ENCODE measurements at places on chromosomes 7 and 10. TPM values are rescaled to one million over a fixed set of nuclear protein-coding genes. Genes with fewer than 3 reads are reported as not detected.

DNA sequence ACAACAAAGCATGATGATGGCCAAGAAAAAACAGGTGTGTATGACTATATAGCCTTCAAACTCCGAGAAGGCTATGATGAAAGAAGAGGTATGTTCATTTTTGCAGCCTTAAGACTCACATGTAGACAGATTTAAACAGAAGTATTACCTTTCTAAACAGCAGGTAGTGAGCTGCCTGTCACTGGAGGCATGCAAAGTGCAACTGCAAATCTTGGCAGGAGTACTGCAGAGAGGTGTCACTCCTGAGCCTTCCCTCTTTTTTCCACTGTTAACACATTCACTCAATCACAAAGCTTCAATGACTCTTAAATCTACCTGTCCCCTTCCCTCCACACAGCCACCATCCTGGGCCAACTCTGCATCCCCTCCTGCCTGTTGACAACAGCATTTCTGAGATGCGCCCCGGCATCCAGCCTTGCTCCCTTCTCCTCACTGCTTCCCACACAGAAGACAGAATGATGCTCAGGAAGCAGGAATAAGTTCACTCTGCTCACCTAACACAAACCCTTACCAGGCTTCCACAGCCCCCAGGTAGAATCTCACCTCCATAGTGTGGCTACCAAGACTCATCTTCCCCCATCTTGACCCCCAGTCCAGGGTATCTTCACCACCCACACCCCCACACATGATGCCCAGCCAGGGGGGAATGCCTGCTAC, 161.9 kb upstream of the ZMIZ1 start:
- no peaks in the 10 kb centered on the region for H3K36me3 ChIP-seq
- H3K27ac ChIP-seq: no peak overlapping the region
- no peak overlapping the region for H3K4me3 ChIP-seq
- DNase-seq: no peak
- H3K27me3 ChIP-seq: peaks cover 51% of the 10 kb centered on the region

DNA sequence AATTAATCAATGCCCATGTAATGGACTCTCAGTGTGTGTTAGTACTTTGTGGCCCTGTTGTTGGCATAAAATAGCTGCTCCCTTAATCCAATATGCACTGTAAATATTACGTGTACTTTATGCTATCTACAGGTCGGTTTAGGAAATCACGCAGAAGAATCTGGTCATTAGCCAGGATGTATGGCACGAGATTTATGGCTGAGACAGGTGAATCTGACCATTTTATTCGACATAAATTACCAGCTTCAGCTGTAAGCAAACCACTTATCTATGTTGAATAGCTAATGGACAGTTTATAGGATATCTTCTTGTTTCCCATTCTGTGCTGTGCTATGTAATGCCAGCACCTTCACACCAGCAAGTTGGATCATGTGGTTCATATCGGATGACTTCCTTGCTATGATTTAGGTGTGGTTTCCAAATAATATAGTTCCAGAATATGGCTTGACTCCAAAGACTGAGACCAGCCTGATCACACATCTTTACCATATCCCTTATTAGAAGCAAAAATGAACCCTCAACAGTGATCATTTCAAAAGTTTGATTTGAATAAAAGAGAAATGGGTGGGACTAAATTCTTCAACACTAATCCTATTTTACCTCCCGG, 301.4 kb downstream of the AHR start:
- H3K36me3 ChIP-seq: no peaks in the 10 kb centered on the region
- no peak for DNase-seq
- no peak overlapping the region for H3K27ac ChIP-seq
- no peaks in the 10 kb centered on the region for H3K27me3 ChIP-seq
- H3K4me1 ChIP-seq: peaks cover 13% of the 10 kb centered on the region

GRCh38 chr7:138979226-138979979, 1.8 kb downstream of the KIAA1549 start:
- peak; percentile 26 for DNase-seq
- no peaks in the 10 kb centered on the region for H3K36me3 ChIP-seq
- H3K4me3 ChIP-seq: no peak overlapping the region
- no peak overlapping the region for H3K27ac ChIP-seq

DNA sequence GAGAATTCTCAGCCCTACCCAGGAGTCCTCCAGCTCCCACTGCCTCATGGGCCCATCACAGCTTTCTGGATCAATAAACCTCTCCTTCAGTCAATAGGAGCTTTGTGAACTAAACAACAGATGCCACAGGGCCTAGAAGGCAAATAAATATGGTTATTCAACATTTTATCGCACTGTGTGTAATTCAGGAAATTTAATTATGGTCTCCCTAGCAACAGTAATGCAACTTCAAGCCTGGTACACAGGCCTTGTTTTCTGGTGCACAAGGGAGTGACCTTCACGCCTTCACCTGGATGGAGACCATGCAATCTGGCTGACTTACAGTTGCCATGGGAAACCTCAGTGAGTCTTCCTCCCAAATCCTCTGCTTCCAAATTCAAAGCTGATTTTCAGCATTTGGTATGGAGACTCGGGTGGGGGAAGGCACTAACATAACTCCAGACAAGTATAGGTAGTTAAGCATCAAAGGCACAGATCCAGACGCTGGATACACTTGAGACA, 441.0 kb upstream of the NPVF start:
- no peaks in the 10 kb centered on the region for H3K4me1 ChIP-seq
- H3K27ac ChIP-seq: no peak overlapping the region
- DNase-seq: no peak
- H3K27me3 ChIP-seq: no peaks in the 10 kb centered on the region
- H3K4me3 ChIP-seq: no peak overlapping the region
- no peaks in the 10 kb centered on the region for H3K36me3 ChIP-seq

GRCh38 chr10:96235326-96236089, 35.9 kb downstream of the BLNK start:
- no peaks in the 10 kb centered on the region for H3K27me3 ChIP-seq
- no peak for DNase-seq
- H3K27ac ChIP-seq: no peak overlapping the region
- no peak overlapping the region for H3K4me3 ChIP-seq
- H3K36me3 ChIP-seq: no peaks in the 10 kb centered on the region

DNA sequence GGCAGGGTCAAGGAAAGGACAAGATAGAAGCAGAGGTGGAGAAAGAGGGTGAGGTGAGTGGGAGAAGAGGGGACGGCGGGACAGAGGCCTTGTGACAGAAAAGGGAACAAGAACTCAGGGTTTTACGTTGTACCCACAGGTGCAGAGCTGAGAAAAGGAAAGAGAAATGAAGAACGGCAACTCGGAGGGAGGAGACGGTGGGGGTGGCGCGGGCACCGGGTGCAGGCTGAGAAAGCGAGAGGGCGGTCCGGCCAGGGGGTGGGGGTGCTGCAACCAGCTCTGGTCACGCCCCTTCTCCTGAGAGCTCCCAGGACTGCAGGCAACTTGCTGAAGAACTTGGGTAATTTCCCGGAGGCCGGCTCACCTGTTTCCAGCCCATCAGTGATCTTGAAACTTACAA, 65.3 kb downstream of the CARD11 start:
- peaks cover 33% of the 10 kb centered on the region for H3K27me3 ChIP-seq
- H3K36me3 ChIP-seq: no peaks in the 10 kb centered on the region
- H3K4me1 ChIP-seq: peaks cover 5% of the 10 kb centered on the region
- H3K4me3 ChIP-seq: no peak overlapping the region
- no peak overlapping the region for H3K27ac ChIP-seq
- no peak for DNase-seq

- H3K4me1 ChIP-seq: no peaks in the 10 kb centered on the region
- H3K27me3 ChIP-seq: no peaks in the 10 kb centered on the region
- no peak for DNase-seq
- H3K4me3 ChIP-seq: no peak overlapping the region
These were observed 810.2 kb downstream of the CNTNAP2 start for GRCh38 chr7:146926841-146927240.

- no peak for DNase-seq
- no peak overlapping the region for H3K4me3 ChIP-seq
- H3K36me3 ChIP-seq: no peaks in the 10 kb centered on the region
- H3K27me3 ChIP-seq: no peaks in the 10 kb centered on the region
- H3K27ac ChIP-seq: no peak overlapping the region
These were observed 283.3 kb downstream of the FRMD4A start for GRCh38 chr10:14047431-14047830.

Gene GATA3
- not detected for polyA plus RNA-seq

Gene MAT1A
- 71.8 TPM for polyA plus RNA-seq

Gene TMEM176A
- not detected for polyA plus RNA-seq

Gene DPY19L1
- polyA plus RNA-seq: 14.2 TPM

Gene SUN3
- not detected for polyA plus RNA-seq

Gene AKR1D1
- polyA plus RNA-seq: 6.8 TPM

All from HepG2 (cell line).